Central memory CD4-positive, alpha-beta T cell (primary cell): ENCODE measurements at places on chromosomes 12 and 14.

GRCh38 chr14:68075382-68076029 lies 255.9 kb downstream of the RAD51B start:
- DNase-seq = no peak

DNA sequence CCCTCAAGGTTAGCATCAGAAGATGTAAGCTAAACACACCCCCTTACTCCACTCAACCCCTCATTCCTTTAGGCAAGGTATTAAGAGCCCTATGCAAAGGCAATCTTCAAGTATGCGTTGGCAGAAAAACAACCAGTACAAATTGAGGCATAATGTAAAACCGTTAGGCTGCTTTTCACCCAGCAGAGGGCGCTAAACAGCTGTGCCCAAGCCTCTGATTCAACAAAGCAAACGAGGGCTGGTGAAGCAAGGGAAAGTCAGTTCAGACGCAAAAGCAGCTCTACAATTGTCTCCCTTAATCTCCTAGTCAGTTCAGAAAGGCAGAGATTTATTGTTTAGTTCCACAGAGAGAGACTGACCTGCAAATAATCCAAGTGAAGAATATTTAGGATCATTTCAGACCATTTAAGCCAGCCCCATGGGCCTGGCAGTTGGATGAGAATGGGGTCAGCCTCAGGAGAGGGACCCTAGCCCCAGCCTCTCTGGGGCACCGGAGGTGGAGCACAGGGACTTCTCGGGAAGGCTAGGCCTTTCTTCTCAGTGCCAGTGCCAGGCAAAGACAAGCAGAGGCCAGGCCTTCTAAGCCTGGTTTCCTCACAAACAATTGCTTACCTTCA lies 23.5 kb downstream of the DCAF5 start:
- DNase-seq = peak; percentile 64

GRCh38 chr12:90908465-90908864 lies 46.5 kb downstream of the CCER1 start:
- no peak for DNase-seq

GRCh38 chr12:100448656-100449055 lies 25.0 kb upstream of the NR1H4 start:
- DNase-seq = no peak
